Activated naive CD4-positive, alpha-beta T cell treated with Interleukin-2 at 50 U/mL for 16 hours (primary cell): ENCODE measurements at places on chromosomes 12 and 14.

- no peak for DNase-seq
Measured at GRCh38 chr12:128702371-128702770, 121.4 kb downstream of the SLC15A4 start.

GRCh38 chr12:50550530-50551223 lies 45.9 kb downstream of the DIP2B start:
- no peak for DNase-seq

- no peak for DNase-seq
Measured at GRCh38 chr12:100128512-100128908, 14.2 kb downstream of the BLTP3B start.

DNA sequence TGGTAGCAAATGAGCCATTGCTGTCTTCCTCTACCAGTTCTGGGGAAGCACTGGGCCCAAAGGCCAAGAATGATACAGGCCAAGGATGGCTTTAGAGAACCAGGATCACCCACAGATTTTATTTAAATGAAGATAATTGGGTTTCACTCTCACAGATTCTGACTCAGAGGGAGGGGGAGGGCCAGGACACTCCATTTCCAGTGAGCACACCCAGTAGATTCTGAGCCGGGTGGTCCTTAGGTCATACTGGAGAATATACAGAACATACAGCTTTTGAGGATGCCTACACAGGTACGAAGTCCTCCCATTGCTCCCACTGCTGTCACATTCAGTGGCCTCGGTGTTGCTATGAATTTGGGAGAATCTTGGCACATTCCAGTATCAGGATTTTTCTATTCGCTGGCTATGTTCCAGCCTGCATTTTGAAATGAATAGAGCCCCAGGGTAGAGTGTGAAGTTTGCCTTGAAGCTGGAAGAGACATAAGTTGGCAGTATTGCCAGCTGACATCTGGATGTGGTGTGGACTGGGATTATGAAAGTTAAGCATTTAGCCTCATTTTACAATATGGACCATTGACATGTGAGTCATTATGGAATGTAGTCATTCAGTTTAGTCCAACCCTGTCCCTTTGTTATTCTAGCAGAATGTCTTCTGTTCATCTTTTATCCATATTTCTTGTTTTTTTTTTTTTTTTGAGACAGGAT lies 45.8 kb upstream of the POC1B start:
- no peak for DNase-seq

- DNase-seq, result no peak
Measured at GRCh38 chr12:27244689-27245488, 803 bp downstream of the STK38L start.

DNA sequence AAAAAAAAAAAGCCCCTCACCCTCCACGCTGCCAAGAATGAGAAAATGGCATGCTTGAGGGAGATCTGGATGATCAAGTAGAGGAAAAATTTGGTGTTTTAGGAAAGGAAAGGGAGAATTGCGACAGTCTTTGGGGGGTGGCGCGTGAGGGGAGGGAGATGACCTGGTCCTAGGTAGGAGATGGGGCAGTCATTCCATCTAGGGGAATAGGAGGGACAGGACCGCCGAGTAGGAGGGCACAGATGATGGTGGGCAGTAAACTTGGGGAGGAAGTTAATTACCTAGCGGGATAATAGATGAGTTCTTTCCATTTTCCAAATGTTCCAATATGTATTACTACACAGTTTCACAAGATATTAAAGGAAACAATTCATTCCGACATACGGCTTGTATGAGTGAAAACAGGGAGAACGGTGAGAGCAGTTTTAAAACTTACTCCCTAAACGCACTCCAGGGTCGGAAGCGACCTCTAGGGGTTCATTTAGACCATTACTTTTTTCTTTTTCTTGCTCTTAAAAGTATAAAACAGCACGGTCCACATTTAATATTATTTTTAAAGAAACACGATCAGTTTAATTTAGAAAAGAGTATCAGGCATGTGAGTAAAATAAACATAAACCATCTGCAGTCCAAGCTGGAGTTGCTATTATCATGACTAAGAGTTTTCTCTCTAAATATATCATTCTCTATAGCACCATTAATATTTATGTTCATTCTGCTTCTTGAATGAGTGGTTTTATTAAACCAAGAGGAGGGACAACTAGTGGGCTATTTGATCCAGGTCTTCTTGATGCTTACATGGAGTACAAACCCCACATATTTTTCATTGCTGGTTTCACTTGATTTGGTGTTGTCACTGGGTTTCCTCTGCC lies 3.0 kb upstream of the FNTB start:
- DNase-seq, result no peak

DNA sequence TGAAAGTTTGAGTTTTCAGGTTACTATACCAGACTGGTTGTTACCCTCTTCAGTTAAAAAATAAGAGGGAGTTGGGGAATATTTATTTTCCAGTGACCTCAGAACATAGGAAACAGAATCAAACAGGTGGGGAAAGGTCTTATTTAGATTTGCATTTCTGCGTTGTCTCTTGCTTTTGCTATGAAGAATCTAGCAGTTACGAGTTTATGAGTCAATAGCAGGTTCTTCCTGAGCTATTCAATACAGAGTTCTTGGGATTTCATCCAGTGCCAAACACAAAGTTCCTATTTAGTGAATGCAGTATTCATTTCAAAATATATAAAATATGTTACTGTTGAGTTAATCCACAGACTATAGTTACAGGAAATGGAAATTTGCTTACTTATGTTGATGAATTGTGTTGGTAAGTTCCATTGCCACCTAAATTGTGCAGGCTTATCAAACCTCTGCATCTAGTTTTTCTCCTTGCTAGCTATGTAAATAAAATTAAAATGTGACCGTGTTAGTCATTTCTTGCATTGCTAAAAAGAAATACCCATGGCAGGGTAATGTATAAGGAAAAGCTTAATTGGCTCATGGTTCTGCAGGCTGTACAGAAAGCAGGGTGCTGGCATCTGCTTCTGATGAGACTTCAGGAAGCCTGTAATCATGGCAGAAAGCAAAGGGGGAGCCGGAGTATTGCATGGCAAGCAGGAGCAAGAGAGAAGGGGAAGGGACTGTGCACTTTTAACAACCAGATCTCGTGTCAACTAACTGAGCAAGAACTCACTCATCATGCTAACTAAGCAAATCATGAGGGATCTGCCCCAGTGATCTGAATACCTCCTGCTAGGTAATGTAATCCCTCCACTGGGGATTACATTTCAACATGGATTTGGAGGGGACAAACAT lies 110.2 kb downstream of the KTN1 start:
- DNase-seq, result no peak

DNA sequence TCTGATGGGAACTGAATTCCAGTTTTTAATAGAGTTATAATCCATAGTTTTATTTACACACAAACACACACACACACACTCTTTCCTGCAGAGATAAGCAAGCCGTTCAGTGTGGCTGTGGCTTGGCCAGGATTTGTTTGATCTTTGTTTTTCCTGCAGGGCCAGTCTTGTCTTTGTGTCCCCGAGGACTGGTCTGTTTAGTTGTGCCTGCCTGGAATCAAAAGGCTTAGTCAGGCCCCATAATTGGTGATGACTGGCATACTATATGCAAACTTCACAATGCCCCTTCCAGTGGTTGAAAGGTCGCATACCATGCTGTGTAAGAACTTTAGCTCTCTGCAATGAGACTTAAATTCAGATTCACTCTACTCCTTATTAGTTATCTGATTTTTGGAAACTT lies 26.0 kb downstream of the WBP11 start:
- DNase-seq, result no peak

DNA sequence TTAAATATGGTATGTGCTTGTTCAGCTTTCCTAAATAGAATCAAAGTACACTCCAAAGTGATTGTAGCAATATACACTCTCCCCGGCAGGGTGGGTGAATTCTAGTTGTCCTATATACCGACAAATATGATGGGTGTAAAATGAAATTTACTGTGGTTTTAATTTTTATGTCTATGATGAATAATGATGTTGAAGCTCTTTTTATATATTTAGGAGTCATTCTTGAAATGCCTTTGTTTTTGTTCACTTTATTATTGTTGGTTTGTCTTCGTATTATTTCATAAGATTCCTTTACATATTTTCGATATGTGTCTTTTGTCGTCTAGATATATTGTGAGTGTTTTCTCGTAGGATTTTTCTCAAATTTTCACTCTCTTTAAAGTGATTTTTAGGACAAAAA lies 105.7 kb downstream of the PDE3A start:
- DNase-seq, result no peak
